ENCODE measurements at places on chromosomes 11 and 22. TPM values are rescaled to one million over a fixed set of nuclear protein-coding genes. Genes with fewer than 3 reads are reported as not detected.

The KRTAP5-2 gene
- not detected for total RNA-seq

The KDM4D gene
- 0.94 TPM for total RNA-seq

GRCh38 chr11:7538031-7538430 lies 24.2 kb downstream of the PPFIBP2 start:
- no peak for DNase-seq

DNA sequence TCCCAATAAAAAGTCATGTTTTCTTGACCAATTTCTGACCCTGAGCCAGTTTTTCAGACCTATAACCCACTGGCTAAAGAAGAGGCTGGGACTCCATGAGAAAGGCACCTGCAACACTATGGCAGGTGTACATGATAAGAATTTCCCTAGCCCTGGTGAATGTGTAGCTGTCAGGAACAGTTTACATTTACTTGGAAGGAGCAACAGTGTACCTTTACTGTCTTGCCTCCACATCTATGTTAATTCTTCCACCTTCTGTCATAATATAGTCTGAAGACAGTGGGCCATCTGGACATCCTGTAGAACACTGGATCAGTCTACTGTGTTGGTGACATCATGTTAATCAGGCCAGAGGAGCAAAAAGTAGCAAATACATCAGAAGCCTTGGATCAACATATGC lies 72.1 kb upstream of the CD82 start:
- DNase-seq: no peak

GRCh38 chr11:56846631-56847576 lies 98.4 kb upstream of the OR9G4 start:
- no peak for DNase-seq

GRCh38 chr11:87967459-87967858 lies 207.8 kb downstream of the RAB38 start:
- no peak for DNase-seq

- peak; percentile 43 for DNase-seq
Measured at GRCh38 chr11:76524919-76525318, 80.1 kb downstream of the EMSY start.

GRCh38 chr22:46150655-46151477 lies 540 bp downstream of the PPARA start:
- DNase-seq: peak; percentile 34

- DNase-seq: no peak
Measured at GRCh38 chr11:2815762-2816496, 69.6 kb downstream of the CDKN1C start.
